ENCODE measurements at places on chromosomes 13 and 19.

DNA sequence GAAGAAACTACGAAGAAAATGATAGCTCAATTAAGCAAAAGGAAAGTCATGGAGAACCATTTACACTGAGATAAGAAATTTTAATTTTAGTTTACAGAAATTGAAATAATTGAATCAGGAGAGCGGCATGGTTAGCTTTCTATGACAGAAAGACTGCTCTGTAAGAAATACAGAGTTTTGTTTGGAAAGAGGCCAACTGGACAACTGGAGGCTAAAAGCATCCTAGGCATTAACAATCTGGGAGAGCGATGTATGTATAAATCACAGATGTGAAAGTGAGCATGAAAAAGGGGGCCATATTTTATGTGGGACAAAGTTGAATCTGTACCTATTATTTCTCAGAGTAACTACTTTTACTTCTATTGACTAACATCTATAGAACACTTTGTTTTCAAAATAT lies 1608.8 kb upstream of the PCDH20 start:
- DNase-seq: no peak

- DNase-seq: no peak
Measured at GRCh38 chr19:47485210-47485609, 1.2 kb upstream of the KPTN start.

DNA sequence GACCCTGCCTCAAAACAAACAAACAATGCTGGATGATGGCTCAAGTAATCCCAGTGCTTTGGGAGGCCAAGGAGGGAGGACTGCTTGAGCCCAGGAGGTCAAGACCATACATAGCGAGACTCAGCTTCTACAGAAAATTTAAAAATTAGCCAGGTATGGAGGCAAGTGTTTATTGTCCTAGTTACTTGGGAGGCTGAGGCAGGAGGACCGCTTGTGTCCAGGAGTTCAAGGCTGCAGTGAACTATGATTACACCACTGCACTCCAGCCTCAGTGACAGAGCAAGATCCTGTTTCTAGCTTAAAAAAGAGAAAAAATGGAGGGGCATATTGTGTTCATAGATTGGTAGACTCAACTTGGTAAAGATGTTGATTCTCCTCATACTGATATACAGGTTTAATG lies 36.2 kb downstream of the KPNA3 start:
- DNase-seq: no peak

DNA sequence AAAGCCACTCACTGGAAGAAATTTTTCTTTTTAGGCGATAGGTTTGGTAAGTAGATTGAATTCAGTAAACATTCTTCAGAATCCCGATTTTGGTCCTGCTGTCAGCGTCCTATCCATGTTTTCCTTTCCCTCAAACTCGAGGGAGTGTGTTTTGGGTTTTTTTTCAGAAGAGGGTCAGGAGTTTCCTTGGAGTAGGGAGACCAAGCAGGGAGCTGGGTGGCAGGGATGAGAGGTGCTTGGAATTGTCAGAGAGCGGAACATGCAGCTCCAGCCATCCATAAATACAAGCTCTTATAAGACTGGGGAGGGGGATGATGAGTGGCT lies 1.6 kb upstream of the PCDH8 start:
- no peak for DNase-seq

All from activated T-cell treated with anti-CD3 and anti-CD28 coated beads for 24 hours (primary cell).